ENCODE measurements at places on chromosomes 11 and 22.

- no peak for DNase-seq
Measured at GRCh38 chr11:31412946-31413345, 43.3 kb downstream of the DNAJC24 start.

- no peak for DNase-seq
Measured at GRCh38 chr22:27670701-27671412, 130.7 kb downstream of the MN1 start.

- no peak for DNase-seq
Measured at GRCh38 chr11:129657866-129658525, 157.7 kb upstream of the TMEM45B start.

DNA sequence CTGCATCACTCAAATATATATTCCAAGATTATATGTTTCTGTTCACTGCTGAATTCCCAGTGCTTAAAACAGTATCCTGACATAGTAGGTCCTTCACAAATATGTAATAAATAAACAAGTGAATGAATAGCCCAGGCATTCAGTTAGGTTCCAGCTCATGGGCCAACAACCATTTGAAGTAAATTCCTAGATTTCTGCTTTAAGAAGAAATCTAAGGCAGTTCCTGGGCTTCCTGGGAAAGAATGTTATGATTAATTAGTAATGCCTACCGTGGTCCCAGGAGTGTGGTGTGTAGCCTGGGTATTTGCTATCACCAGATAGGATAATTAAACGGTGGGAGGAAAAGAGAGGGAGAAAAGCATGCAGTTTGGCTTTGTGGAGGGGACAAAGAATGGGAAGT, 576.8 kb downstream of the SOX6 start:
- DNase-seq, result no peak

- peak; percentile 20 for DNase-seq
Measured at GRCh38 chr11:83292709-83293456, 6.7 kb upstream of the CCDC90B start.

DNA sequence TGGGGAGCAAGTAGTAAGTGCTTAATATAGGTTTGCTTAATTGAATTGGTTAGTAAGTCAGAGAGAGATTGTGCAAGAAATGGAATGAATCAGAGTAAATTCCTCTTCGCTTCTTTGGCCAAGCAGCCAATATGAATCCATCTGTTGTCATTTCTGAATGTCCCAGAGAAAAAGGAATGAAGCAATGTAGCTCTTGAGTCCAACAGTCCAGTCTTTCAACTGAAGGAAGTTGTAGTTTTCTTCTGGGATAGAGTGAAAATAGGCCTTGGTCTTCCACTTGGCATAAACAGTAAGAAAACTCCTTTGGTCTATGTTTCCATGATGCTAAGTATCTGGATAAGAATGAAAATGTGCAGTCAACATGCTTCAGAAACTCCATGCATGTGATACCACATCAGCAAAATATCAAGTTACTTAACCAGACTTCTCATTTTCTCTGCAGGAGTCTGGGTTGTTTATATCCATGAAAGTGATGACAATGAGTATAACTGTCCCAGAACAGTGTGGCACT, 1.8 kb upstream of the FIBIN start:
- no peak for DNase-seq

DNA sequence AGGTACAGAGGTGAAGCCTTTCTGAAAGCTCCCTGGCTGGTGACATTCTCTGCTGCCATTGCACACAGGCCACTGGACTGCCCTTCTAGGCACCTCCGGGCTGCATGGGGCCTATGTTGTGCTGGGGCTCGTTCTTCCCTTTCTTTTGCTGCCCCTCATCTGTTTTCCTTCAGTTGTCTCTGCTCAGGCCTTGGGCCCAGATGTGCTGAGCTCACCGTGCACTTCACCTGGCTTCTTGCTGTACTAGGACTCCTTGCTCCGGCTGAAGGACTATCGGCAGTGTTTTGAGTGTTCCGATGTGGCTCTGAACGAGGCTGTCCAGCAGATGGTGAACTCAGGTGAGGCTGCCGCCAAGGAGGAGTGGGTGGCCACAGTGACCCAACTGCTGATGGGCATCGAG, 59.4 kb downstream of the CABIN1 start:
- no peak for DNase-seq

Measured in GM06990 (cell line).